ENCODE measurements at places on chromosomes 6 and 20.
A peak's percentile ranks its signal among the peaks of the same experiment; 100 is the strongest.

DNA sequence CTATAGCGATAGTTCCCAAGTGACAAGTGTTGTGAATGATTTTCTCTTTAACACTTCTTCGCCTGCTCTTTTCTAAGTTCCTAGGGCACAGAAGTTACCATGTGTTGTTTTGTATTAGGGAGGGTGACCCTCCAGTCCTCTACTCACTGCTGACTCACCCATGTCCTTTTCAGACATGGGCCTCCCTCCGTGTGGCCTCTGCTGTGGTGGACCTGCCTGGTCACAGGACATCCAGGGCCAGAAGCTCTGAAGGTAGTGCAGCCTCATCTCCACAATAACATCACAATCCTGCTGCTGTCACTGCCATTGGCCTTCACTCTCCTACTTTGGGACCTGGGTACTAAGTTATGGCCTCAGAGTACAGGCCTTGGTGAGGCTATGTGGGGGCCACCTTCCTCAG is 87.1 kb upstream of the TNFAIP3 start:
- DNase-seq = no peak

- no peak for DNase-seq
These were observed 61.5 kb downstream of the SYNE1 start for GRCh38 chr6:152575621-152576150.

- DNase-seq = no peak
These were observed 228.1 kb downstream of the ATXN1 start for GRCh38 chr6:16533210-16533609.

GRCh38 chr6:145587334-145587733 is 148.0 kb downstream of the EPM2A start:
- DNase-seq = no peak

- DNase-seq = peak; percentile 15
These were observed 27.0 kb downstream of the EDEM2 start for GRCh38 chr20:35120012-35120701.

DNA sequence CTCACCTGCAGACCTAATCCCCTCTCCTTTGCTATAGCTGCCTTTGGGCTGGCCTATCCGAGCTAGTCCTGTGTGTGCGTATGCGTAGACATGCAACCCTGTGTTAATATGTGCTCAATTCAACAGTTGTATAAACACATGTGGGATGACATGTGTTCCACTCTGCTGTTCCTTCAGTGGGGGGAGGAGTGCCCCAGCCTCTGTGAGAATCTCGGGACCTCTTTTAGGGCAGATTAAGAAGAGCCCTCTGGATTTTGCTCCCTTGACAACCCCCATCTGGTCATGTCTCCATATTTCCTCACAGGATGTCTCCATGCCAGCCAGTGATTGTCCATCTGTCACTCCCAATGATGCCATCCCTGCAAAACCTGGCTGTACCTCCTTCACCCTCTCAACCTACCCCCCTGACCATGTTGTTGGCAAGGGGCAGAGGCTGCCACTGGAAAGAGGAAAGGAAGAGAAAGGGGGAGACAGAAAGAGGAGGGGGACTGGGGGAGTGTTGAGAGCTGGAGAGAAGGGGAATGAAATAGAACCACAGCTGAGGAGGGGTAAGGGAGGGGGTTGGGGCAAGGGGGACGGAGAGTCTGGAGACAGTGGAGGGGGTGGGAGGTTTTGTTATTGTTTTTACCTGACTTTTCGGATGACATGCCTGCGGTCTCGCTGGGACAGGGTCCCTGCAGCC is 417 bp downstream of the PRRT1 start:
- DNase-seq = no peak

- peak; percentile 62 for DNase-seq
These were observed at the start of gene HLA-B for GRCh38 chr6:31356946-31357466. Gene HLA-B (minus strand): TSS chr6:31357179. CDS start chr6:31357158, 21 bp downstream.

- no peak for DNase-seq
These were observed 183.2 kb upstream of the TCF21 start for GRCh38 chr6:133705731-133706130.

GRCh38 chr6:153966001-153966400 is 73.0 kb upstream of the OPRM1 start:
- no peak for DNase-seq

DNA sequence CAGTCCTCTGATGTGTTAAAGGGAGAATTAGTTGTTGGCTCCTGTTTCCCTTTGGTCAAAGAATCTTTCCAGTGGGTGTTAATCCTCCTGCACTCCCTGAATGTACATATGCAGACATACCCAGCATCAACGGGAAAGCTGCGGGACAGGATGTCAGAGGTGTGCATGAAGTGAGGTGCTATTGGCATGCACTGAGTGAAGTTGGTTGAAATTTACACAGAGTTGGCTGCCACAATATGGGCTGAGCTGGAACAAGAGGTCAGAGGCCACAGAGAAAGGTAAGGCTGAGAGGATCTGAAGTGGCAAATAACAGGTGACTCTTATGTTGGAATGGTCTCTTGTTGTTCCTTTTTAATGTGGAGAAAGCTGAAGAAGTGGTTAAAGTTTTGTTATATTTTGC is 82.7 kb upstream of the AKIRIN2 start:
- no peak for DNase-seq

- DNase-seq = no peak
These were observed 54.7 kb upstream of the PDE7B start for GRCh38 chr6:135796643-135797305.

GRCh38 chr6:35359346-35359743 is 17.0 kb downstream of the PPARD start:
- DNase-seq = no peak

DNA sequence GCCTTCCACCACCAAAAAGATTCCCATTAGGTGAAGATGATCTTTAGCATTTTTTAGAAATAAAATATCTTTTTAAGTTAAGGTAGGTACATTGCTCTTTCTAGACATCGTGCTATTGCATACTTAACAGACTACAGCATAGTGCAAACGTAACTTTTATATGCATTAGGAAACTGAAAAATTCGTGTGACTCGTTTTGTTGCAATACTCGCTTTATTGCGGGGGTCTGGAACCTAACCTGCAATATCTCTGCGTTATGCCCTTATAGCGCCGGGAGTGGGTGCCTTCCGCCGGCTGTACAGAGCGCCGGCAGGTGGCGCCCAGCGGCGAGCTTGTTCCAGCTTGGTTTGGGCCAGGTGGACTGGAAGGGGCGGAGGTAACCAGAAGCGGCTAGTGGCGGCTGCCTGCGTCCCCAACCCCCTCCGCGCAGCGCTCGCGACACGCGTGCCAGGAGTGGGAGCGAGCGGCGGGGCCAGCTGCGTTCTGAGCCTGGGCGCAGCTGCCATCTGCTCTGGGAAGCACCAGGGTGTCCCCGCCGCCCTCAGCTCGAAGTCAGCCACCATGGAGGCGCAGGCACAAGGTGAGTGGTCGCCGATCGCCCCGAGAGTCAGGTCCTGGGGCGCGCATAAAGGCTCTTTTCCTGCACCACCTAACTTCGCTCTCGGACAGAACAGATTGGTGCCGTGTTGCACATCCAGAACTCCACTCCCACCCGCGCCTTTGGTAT is at the start of gene TPD52L1:
Gene TPD52L1, plus strand, starts transcription at position 383 of the 727 bp plus-strand sequence. Its CDS starts 179 bp downstream, at position 562.
- no peak for DNase-seq
